ENCODE measurements at places on chromosomes 7 and 10.

DNA sequence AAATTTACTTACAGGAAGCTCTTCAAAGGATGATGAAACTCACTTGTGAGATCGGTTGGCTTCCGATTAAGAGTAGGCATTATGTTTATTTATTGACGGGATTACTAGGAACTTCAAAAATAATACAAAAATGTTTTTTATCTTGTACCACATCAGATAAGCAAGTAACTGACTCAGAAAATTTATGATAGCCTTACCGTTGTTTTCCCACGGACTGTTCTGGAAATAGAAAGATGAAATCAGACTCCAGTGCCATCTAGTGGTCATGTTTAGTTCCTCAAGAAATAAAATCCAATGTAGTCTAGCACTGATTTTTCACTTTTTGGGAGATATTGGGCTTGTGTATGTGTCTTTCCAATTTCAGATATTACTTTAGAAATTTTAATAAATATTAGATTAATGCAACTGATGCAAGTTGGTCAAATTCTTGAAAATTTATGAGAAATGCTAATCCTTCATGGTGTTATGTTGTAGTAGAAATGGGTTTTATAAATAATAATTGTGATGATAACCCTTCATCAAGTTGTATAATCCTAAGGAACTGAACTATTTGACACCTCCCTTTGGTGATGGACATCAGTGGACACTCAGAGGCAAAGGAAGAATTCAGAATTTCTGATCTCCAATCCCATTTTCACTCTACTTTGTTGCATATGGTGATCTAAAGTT, 168.8 kb downstream of the TMEM26 start:
- DNase-seq = peak; percentile 17

- no peak for DNase-seq
These were observed 45.8 kb downstream of the NRF1 start for GRCh38 chr7:129657363-129657762.

- peak; percentile 43 for DNase-seq
These were observed 4.3 kb downstream of the PFKP start for GRCh38 chr10:3071405-3072198.

GRCh38 chr7:132757783-132758182, 181.5 kb upstream of the PLXNA4 start:
- DNase-seq = no peak

- DNase-seq = no peak
These were observed 53.2 kb downstream of the A1CF start for GRCh38 chr10:50832171-50832751.
